ENCODE measurements at places on chromosomes 13 and 19.

GRCh38 chr13:20391597-20392452 lies 133.8 kb downstream of the CRYL1 start:
- no peak for DNase-seq

DNA sequence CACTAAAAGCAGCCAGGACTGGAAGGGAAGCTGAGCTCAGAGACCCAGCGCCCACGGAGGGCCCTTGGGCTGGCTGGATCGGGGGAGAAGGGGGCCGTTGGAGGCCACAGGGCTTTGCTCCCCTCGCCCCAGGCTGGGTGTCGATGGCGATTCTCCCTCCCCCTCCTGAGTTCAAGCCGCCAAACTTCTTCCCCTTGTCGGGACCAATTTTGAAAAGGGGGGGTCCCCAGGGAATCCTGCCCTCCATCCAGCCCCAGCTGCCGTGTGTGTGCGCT lies 61.2 kb downstream of the COLGALT1 start:
- DNase-seq = no peak

DNA sequence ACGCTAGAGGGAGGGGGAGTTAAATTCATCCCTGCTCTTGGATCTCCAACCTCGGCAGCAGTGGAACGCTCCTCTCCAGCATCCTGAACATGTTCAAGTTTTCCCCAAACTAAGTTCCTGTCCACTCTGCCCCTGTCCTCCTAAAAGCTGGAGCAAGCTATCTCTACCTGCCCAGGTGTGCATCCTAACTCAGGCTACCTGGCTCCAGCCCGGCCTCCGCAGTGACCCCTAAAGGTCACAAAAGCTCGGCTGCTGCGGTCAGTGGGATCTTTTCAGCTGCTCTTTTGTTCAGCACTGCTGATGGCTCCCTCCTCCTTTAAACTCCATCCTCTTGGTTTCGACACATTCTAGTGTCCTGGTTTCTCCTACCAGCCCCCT lies 1.4 kb downstream of the DCUN1D2 start:
- no peak for DNase-seq

- DNase-seq = no peak
Observed at GRCh38 chr13:75365724-75366173, 116.2 kb downstream of the TBC1D4 start.

GRCh38 chr19:4144666-4145249 lies 8.7 kb upstream of the CREB3L3 start:
- DNase-seq = no peak

- DNase-seq = no peak
Observed at GRCh38 chr13:33296793-33297425, 11.4 kb upstream of the STARD13 start.

- DNase-seq = no peak
Observed at GRCh38 chr19:40155749-40156265, 35.4 kb upstream of the MAP3K10 start.

GRCh38 chr13:112695121-112695520 lies 5.3 kb downstream of the ATP11A start:
- no peak for DNase-seq

- no peak for DNase-seq
Observed at GRCh38 chr13:79846386-79846785, 365.4 kb downstream of the NDFIP2 start.

DNA sequence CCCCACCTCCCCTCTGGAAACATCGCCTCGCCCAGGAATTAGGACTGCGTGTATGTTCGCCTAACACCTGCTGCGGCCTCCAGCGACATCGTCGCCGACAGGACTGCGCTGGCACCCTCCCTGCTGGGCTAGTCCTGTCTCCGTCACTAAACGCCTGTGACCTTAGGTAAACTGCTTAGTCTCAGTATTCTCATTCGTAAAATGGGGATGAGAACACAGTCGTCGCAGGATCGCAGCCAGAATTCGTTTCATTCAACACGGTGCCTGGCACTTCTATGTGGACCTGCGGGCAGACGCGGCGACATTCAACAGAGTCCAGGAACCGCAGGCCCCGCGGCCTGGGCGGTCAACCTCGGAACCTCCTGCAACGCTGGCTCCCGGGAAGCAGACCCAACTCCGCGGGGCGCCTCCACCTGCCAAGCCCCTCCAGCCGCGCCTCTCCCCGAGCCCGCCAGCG lies 485 bp downstream of the CRYL1 start:
- DNase-seq = peak; percentile 49

GRCh38 chr13:36675213-36675536 lies 1.4 kb downstream of the SERTM1 start:
- DNase-seq = no peak

DNA sequence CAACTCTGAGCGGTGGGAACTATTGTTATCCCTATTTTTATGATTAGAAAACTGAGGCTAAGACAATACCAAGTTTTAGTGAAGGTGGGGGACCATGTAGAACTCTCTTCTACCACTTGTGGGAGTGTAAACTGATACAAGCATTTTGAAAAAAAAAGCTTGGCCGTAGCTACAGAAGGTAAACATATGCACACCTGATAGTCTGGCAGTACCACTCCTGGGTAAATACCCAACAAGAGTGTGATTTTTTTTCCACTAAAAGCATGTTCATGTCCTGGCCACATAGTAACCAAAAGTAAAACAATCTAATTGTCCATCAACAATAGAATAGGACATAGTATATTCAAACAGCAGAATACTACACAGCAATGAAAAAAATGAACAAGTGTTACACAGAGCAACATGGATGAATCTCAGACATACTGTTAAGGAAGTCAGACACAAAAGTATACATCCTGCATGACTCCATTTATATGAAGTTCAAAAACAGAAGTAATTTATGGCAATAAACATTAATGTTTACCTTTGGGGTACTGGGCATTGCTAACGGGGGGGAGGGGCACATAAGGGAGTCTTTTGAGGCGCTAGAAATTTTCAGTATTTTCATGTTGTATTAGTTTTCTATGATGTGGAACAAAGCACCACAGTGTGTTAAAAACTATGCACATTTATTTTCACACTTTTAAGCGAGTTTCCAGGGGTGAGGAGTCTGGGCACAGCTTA lies 6.4 kb upstream of the SPATA13 start:
- DNase-seq = no peak

DNA sequence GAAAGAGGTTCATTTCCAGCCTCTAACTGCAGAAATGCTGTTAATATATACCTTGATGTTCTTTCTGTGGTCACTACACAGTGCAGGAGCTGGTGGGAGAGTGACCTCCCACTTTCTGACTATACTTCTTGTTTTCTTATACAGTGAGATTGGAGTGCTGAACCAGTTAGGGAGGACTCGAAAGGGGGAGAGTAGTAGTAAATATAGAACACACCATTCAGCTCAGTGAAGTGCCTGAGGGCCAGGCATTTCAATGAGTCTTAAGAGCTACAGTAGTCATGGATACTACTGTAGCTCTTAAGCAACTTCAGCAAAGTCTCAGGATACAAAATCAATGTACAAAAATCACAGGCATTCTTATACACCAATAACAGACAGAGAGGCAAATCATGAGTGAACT lies 372.9 kb downstream of the MTUS2 start:
- DNase-seq = no peak

Measured in stimulated activated CD8-positive, alpha-beta memory T cell treated with anti-CD3 and anti-CD28 coated beads, Interleukin-4, amount 100 ng/mL, for 48 hours (primary cell).